ENCODE measurements at places on chromosomes 16 and 17.
A peak's percentile ranks its signal among the peaks of the same experiment; 100 is the strongest.

DNA sequence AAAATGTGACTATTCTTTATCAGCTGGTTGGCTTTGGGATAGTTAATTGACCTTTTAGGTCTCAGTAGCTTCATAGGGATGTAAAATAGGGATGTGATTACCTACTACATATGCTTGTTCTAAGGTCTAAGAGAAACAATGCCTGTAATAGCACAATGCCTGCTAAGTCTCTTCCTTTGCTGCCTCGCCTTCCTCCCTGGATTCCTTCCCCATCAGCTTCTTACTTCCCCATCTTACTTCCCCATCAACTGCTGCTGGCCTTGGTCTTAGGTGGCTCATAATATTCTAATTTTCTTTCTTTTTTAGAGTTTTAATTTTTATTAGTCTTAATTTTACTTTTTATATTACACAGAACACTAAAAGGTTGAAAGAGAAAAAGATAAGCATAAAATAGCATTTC, 59.2 kb upstream of the GOT2 start:
- no peak for DNase-seq

- DNase-seq: no peak
Measured at GRCh38 chr17:18344021-18344420, 19.3 kb downstream of the SHMT1 start.

- no peak for DNase-seq
Measured at GRCh38 chr17:81009136-81009535, 17.5 kb downstream of the CHMP6 start.

DNA sequence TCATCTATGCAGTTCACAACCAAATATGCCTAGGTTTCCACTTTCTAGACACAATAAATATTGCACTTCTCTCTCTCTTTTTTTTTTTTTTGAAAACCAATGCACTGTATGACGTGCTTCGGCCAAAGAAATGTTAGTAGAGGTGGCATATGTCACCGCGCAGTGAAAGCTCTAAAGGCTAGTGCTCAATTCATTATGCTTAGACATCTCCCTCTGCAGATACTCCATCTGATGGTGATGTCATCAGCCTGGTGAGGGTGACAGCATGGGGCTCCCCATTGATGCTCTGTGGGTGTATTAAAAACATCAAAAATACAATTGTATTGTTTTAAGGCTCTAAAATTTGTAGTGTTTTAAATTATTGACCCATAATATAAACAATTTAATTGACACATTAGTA, 608.8 kb upstream of the C16orf82 start:
- DNase-seq: no peak

GRCh38 chr17:40329839-40330794, 21.1 kb downstream of the RARA start:
- DNase-seq: no peak

GRCh38 chr16:80303691-80304090, 237.1 kb upstream of the DYNLRB2 start:
- no peak for DNase-seq

- DNase-seq: no peak
Measured at GRCh38 chr17:2110436-2110835, 55.5 kb downstream of the HIC1 start.

- peak; percentile 32 for DNase-seq
Measured at GRCh38 chr16:9135797-9136196, 44.4 kb downstream of the HAPSTR1 start.

- DNase-seq: peak; percentile 84
Measured at GRCh38 chr17:15260376-15261257, 4.5 kb downstream of the PMP22 start.

- DNase-seq: no peak
Measured at GRCh38 chr17:55606488-55606815, 95.2 kb upstream of the SMIM36 start.

GRCh38 chr17:63954402-63955063, 18.2 kb downstream of the SCN4A start:
- DNase-seq: no peak

DNA sequence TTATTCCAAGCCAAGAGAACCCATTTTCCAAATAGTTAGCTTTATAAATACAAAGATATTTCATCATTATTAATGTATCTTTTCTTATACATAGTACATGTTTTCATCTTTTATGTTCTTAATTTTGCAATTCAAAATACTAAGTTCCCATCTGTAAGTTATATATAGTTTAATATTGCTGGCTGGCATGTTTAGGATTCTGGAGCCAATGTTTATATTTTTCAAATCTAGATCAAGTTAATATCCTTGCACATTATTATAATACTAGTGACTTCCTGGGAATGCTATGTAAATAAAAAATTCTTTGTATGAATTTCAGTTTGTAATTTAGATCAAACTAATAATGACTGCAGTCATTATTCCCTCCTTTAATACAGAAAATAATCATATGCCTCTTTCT, 189.7 kb downstream of the CNTNAP4 start:
- no peak for DNase-seq

GRCh38 chr16:15899538-15900100, 11.2 kb upstream of the CEP20 start:
- peak; percentile 98 for DNase-seq

DNA sequence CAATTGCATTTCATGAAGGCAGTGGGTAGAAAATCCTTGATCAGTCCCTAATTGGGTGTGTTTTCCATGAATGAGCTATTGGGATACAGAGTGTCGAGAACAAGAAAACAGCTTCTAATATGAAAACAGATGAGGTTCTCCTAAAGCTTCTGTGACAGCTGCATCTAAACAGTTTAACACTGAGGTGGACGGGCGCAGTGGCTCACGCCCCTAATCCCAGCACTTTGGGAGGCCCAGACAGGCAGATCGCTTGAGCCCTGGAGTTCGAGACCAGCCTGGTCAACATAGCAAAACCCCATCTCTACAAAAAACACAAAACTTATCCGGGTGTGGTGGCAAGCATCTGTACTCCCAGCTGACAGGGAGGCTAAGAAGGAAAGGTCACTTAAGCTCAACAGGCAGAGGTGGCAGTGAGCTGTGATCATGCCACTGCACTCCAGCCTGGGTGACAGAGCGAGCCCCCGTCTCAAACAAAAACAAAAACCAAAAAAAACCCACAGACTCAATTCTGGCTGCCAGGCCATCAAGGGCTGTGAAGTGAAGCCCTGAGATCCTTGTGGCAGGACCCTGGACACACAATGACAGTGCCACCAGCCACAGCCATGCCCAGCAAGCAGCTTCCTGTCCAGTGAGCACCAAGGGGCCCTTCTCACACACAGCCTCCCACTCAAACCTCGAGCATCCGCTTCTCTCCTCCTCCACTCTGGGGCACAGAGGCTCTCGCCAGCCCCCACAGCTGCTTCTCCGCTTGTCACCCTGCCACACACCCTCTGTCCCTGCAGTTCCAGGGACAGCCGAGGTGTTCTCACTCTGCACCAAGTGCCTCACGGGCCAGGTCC, 44.0 kb downstream of the ANKRD11 start:
- DNase-seq: no peak
